ENCODE measurements at places on chromosomes 4 and X.

- DNase-seq: peak; percentile 71
Observed at GRCh38 chr4:142238589-142238988, 602.2 kb downstream of the IL15 start.

DNA sequence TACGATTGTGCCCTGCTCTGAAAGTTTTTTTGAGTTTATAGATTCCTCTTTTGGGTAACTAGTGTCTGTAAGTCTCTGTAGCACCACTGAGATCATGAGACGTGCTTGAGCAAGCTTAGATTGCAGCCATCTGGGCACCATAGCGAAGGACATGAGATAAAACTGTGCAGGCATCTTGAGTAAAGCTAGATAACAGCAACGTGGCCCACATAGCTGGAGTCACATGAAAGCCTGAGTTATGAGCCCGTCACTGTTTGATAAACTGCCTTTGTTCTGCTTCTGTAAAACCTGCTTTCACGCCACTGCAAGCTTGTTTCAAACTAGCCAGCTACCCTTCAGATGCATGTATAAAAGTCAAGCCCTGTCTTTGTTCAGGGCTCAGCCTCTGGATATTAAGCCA is 359.1 kb upstream of the CXorf51A start:
- DNase-seq: no peak

DNA sequence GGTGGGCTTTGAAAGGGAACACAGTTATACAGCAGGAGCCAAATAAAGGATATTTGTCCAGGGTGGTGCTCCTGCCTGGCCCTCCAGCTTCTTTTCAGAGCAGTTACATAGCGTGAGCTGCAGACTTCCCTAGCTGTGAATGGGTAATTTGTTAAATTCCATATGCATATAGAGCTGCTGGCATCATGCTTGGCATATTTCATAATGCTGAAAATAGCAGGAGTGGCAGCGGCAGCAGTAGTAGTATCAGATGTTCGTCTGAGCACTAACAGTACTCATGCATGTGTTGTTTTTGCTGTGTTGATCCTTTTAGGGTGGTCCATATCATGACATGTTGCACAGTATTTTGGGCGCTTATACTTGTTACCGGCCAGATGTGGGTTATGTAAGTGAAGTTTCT is 33.6 kb upstream of the TADA2B start:
- DNase-seq: no peak

GRCh38 chr4:79653871-79654270 is 245.8 kb upstream of the GK2 start:
- peak; percentile 13 for DNase-seq

DNA sequence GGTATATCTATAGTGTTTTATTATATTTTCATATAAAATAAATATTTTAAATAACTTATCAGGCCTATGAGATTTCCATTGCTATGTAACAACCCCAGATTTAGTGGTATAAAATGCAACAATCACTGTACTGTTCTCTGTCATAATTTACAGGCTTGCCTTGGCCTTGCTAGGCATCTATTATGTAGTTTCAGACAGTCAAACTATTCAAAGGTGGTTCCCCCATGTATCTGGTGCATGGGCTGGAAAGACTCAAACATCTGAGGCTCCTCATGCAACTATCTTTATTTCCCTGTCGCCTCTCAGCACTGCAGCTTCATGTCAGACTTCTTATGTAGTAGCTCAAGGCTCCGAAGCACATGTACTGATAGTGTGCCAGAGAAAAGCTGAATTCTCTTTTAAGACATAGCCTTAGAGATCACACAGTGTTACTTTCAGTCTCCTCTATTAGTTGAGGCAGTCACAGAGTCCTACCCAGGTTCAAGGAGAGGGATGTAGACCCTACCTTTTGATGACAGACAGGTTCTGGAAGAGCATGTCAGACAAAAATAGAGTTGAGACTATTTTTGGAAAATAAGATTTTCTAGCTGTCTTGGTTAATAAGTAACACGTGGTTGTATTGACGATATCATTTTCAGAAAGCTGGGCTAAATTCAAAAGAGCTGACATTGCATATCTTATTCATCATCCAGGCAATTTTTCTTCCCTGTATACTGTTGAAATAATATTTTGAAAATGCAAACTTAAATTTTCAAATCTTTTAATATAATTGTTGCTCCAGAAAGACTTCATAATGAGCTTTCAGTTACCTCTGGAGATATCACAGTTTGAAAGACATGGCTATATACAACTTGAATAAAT is 19.4 kb downstream of the MTTP start:
- no peak for DNase-seq

DNA sequence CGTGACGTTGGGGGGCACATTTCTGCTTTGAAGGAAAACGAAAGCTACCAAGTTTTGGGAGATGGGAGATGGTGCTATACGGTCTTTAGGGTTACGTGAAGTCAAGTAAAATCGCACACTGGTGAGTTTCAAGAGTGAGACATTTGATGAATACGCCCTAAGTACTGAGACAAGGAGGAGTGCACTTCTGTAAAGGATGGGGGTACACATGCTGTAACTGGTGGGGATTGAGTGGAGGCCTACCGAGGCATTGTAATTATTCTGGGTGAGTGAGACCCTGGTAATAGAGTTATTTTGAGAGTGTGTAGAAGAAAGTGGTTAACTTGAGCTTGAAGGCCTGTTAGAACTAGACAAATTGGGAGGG is 536 bp downstream of the SH3BGRL start:
- DNase-seq: peak; percentile 32

DNA sequence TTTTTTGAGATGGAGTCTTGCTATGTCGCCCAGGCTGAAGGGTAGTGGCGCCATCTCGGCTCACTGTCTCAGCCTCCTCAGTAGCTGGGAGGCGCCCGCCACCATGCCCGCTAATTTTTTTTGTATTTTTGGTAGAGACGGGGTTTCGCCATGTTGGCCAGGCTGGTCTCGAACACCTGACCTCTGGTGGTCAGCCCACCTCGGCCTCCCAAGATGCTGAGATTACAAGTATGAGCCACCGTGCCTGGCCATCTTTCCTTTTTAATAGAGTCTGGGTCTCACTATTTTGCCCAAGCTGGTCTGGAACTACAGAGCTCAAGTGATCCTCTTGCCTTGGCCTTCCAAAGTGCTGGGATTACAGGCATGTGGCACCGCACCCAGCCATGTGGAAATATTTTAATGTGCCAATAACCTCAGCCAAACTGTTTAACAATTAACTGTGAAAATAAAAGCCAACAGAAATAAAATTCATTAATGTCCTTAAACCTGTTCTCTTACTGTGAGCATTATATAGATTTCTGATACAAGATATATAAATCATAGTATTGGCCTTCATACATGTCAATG is 16.3 kb downstream of the PDS5A start:
- no peak for DNase-seq

DNA sequence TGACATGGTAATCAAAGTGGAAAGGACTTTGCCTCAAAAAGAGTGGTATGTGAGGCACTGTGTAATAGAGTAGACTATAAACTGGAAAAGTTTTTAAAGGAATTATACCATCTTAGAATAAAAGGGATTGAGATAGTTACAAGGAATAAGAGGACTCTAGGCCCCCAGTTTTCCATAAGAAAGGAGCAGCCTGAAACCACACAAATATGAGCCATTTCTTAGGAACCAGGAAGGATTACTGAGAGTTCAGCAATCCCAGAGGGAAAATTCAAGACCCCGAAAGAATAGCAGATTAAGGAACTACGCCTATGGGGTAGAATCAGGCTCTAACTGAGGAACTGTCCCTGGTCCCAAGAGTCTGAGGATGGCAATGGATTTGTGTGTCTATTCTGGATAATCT is 1213.3 kb downstream of the C4orf33 start:
- no peak for DNase-seq

GRCh38 chr4:100823066-100823992 is 305.5 kb upstream of the EMCN start:
- peak; percentile 2 for DNase-seq

DNA sequence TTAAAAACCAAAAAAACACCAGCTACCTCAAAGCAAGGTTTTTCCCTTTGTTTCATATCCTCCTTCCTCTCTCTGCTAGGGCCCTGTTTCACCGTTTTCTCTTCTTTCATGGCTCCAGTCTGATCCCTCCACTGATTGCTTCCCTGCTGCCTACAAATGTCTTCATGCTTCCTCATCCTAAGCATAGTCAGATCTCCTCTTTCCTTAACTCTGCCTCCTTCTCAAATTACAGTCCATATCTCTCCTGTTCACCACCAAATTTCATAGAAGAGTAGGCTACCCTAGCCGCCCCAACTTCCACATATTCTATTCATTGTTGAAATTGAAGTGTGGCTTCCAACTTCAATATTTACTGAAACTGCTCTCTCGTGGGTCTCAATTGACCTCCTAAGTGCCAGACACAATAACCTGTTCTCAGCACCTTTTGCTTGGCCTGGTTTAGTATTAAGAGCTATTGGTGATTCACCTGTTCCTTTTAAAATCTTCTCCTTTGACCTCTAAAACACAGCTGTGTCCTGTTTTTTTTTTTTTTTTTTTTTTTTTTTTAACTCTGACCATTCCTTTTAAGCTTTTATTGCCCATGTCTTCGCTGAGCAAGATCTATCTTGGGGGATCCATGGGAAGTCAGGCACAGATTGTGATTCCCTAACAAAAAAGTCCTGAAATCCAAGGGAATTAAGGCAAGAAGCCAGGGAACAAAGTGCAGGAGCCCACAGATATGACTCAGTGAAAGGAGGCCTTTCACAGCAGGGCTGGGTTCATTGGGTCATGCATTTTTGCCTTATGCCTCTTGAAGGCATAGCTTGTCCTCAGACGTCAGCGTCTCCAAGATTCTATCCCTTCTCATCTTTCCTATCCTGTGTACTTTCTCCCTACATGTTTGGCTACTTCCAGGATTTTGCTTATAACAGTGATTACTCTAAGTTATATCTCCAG is 85.4 kb downstream of the RPS3A start:
- peak; percentile 90 for DNase-seq

DNA sequence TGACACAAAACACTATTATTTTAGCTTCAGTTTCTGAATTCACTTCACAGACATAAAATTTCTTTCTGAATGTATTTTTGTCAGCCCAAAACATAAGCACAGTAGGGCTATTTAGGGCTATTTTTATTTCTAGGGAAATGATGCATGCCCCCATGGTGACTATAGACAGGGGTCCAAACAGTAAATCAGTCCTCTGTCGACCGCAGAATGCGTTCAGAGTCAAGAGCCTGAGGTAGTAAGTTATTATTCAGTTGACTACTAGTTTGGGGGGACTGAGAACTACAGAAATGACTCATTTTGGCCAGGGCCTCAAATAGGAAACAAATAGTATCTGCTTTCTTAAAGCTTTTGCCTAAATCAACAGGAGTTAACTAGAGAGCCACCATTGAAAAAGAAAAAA is 414.4 kb downstream of the AFF2 start:
- DNase-seq: no peak

- DNase-seq: no peak
Observed at GRCh38 chrX:153777261-153778090, 3.4 kb upstream of the SRPK3 start.

GRCh38 chr4:77035153-77035552 is 40.6 kb downstream of the CCNI start:
- DNase-seq: no peak

- no peak for DNase-seq
Observed at GRCh38 chrX:106611317-106611678, 480 bp upstream of the RADX start.

DNA sequence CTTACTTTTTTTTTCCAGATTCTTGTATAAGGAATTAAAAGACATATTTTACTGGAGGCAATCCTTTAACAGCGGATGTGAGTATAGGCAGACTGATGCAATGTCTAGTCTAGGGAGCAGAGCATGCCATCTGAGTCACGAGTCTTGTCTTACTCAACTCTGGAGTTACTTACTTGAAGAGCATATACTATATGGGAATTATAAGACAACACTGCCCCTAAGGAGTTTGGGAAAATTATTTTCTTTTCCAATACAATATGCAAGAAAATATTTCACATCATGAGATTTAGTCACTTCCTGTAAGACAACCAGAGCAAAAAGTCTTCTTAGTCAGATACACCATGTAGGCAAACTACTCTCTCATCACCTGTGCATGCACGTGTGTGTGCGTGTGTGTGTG is 537.3 kb upstream of the FTHL17 start:
- peak; percentile 87 for DNase-seq

DNA sequence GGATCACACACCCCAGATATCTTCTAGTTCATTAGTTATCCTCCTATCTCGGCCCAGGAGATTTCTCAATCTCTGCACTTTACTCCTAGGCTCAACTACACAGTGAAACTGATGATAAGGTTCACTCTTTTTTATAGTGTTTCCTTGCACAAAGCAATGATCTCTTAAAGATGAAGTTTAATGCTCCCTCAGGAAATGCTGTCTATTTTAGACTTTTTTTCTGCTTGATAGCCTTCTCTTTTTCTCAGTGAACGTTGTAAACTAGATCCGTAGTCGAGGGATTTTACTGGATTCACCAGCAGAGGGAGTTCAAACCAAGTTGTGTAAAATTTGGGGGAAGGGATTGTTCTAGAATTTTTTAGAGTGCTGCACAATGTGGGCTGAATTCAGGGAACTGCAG is 269.6 kb downstream of the GBA3 start:
- peak; percentile 6 for DNase-seq

DNA sequence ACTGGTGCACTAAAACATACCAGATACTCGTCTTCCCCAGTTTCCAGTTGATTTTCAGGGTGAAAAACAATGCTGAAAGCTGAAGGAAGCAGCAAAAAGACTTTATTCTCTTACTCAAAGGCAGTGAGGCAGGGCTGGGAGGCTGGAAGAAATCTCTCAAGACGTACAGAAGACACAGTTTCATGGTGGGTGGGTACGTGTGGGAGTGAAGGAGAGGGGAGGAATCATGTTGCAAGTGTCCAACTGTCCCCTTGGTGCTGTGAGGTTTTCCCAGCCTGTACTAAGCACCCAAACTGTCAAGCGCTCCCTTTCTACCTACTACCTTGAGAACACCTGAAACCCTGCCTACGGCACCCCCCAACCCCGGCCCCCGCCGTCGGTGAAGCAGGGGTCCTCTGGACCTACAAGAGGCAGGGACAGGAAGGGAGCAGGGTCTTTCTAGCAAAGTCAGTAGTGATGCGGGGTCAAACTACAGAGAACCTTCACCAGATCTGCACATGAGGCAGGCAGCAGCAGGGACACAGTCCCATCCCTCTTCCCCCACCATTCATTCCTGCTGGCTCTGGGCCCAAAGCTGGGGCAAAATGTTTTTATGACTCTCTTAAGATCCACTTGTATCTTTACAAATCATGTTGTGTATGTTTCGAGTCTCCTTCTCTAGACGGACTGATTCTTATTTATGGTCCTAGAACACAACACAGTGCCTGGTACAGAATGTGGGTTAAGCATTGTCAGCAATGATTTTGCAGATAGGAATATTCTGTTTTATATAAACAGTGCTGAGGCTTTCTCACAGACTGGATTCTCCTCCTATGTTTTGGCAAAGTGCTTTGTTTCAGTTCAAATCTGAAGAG is 2.4 kb upstream of the SETD7 start:
- no peak for DNase-seq

DNA sequence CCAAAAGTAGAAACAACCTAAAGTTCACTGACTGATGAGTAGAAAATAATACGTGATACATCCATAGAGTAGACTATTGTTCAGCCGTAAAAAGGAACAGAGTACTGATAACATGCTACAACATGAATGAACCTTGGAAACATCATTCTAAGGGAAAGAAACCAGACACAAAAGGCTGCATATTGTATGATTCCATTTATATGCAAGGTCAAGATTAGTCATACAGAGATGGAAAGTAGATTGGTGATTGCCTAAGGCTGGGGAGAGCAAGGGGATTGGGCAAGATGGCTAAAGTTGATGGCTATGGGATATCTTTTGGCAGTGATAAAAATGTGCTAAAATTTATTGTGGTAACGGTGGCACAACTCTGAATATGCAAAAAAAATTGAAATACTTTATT is 209.1 kb downstream of the RELL1 start:
- DNase-seq: no peak

Measured in fibroblast of mammary gland (primary cell).